ENCODE measurements at places on chromosomes 3 and 15. TPM values are rescaled to one million over a fixed set of nuclear protein-coding genes. Genes with fewer than 3 reads are reported as not detected.

Gene ISL2
- total RNA-seq, result not detected

Gene CTXN2
- total RNA-seq, result not detected

Gene CLDN16
- not detected for total RNA-seq

Gene SAMMSON
- not detected for total RNA-seq

Gene GPR87
- total RNA-seq, result not detected

Gene EEF1AKMT4
- 1.6 TPM for total RNA-seq

Gene PLS1
- total RNA-seq, result 2.6 TPM

Gene ANKUB1
- total RNA-seq, result not detected

- no peak for DNase-seq
These were observed 47.4 kb downstream of the FRMD5 start for GRCh38 chr15:44147636-44148035.

DNA sequence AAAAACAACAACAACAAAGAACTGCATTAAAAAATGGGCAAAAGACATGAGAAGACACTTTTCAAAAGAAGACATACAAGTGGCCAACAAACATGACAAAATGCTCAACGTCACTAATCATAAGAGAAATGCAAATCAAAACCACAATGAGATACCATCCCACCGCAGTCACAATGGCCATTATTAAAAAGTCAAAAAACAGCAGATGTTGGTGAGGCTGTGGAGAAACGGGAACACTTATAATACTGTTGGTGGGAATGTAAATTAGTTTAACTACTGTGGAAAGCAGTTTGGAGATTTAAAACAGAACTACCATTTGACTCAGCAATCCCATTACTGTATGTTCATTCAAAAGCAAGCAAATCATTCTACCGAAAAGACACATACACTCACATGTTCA is 15.1 kb downstream of the EIF1B start:
- DNase-seq, result no peak

GRCh38 chr3:111733154-111733553 is 125.9 kb upstream of the PHLDB2 start:
- DNase-seq, result no peak

GRCh38 chr15:69592954-69593353 is 140.3 kb downstream of the RPLP1 start:
- no peak for DNase-seq

DNA sequence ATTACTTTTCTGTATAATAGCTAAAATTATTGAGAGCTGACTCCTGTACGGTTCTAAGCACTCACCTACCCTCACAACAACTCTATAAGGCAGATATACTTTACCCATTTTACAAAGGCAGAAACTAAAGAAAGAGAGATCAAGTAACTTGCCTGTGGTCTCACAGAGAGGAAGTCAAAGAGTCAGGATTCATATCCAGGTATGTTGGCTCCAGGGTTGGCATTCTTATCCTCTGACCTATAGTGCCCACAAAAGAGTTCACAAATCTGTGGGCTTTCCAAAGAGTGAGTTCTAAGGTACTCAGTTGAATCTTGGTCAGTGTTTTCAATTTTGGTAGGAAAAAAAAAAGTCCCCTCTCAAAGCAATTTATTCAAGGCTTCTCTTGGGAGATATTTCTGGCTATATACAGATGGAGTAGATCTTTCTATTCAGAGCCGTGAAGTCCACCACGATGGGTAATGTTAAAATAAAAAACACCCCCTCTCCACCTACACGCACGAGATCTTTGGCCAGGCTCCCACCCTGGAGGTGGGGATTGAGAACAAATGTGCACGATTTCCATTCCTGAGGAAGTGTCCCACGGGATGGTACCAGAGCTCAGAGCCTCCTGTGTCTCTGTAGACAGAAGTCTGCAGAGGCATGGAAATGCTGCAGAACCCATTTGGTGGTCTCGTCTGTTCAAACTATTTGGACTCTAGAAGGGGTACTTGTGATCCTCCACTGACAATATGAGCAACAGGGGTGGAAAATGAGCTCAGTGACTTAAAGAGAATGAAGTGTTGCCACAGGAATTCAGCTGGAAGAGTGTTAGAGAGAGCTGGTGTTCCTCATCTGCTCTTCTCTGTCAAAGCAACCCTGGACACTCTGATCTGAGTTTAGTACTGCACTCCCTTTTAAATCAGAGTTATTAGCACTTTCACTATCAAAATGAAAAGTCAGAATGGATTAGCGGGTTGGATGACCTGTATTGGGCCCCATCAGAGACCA is 212.1 kb upstream of the EIF1B start:
- DNase-seq, result no peak

- no peak for DNase-seq
These were observed 484.4 kb upstream of the TPRG1 start for GRCh38 chr3:188687389-188687788.

DNA sequence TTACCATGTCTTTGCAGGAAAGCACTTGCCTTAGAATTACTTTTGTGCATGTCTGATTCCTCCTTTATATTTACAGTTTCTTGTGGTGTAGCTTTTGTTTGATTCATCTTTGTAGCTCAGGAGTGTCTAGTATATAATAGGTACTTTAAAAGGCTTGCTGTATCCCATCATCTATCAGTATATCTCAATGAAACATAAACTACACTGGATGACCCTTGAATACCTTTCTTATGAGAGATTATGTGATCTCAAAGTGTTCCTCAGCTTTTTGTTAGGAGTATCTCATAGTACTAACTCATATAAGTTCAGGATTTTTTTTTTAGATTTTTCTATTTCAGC is 234.8 kb downstream of the PYDC2 start:
- no peak for DNase-seq

DNA sequence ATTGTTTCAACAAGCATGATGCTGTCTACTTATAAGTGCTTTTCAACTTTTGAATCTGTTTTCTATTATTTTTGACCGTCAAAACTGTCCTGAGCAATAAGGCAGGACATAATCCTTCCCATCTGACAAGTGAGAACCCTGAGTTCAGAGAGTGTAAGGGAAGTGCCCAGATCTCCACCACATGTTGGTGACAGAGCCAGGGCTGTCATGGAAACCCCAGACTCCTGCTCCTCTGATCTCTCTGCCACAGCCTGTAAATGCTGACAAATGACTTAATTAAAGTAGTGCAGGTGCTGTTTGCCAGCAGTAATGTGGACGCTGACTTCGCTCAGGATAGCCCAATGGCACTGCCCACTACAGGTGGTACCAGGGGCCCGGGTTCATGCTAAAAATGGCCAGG is 40.3 kb downstream of the SPSB4 start:
- no peak for DNase-seq

- no peak for DNase-seq
These were observed 8.4 kb upstream of the CRTAP start for GRCh38 chr3:33105341-33105948.

DNA sequence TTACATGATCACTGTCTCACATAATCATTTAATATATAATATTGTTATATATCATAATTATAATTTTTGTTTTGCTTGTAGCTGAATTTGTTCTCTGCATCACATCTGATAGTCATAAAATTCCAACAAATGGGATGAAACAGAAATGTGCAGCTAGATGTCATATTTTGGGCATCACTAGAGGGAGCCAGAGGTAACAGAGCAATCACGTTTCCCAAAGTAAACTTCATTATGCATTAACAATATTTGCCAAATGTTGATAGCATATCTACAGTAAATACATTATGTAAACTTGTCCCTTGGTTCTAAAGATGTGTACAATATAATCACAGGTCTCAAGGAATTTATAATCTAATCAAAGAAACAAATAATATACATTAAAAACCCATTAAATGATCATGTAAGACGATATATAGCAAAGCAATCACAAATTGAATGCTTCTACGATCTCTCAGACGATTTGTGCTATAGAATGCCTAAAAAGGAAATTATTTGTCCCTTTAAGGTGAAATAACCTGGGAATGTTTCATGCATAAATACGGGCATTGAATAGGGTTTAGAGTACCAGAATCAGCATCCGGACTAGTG is 234.2 kb upstream of the MCTP2 start:
- no peak for DNase-seq

DNA sequence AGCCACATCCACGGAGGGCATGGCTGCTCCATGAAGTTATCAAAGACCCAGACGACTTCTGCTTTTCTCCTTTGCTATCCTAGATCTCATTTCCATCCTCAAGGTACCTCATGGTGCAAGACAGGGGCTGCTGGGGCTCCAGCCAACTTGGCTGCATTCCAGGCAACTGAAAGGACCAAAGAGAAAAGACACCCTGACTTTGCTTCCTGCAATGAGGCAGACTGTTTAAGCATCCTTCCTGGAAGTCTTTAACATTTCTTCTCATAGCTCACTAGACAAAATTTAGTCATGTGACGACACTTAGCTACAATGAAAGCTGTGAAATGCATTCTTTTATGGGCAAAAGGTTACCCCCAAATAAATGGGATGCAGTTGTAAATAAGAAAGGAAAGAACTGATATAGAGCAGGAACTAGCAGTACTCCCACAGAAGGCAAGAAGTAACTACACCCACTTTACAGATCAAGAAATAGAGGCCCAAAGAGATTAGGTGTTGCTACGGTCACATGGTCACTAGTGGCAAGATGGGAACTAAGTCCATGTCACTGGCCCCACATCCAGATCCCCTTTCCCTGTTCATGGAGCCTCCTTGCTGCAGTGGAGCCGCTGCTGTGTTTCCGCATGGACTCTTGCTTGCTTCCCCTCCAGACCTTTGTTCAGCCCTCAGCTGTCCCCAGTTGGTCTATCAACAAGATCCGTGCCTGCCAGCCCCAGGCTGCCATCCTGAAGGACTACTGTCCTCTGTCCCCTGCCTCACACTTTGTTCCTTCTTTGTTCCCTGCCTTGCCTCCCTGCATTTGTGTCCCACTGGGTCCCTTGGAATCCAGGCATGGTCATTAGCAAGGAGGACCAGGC is 107.0 kb downstream of the XXYLT1 start:
- no peak for DNase-seq

GRCh38 chr15:70714565-70714964 is 48.8 kb downstream of the UACA start:
- no peak for DNase-seq

DNA sequence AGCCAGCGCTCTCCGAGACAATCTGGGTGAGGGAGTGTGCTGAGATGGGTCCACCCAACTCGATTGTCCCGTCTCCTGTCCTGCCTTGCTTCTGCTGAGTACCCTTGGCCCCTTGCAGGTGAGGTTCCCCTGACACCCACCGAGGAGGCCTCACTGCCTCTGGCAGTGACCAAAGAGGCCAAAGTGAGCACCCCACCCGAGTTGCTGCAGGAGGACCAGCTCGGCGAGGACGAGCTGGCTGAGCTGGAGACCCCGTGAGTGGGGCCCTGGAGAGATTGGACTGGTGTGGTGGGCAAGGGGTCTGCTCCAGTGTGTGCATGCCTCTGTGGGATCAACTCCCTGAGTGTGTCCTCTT is 23.6 kb downstream of the NBEAL2 start:
- DNase-seq, result no peak

- no peak for DNase-seq
These were observed 13.9 kb downstream of the YEATS2 start for GRCh38 chr3:183711516-183711915.

DNA sequence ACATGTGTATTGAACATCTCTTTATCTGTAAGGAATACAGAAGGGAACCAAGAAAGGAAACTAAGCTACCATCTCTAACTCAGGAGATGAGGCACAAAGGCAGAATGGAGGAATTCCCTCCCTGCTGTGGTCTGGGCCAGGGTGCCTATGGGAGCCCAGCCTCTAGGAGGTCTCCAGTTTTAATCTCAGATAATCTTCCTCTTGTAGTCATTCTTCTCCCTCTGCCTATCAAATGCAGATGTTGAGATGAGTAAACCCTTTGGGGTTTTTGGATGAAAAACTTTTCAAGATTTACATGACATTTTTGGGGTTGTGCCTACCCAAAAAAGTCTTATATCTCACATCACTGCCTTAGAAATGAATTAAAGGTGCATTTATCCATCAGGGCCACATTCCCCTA is 23.3 kb downstream of the SCG5 start:
- no peak for DNase-seq

- DNase-seq, result no peak
These were observed 216.0 kb downstream of the DIPK2A start for GRCh38 chr3:144187531-144188210.

DNA sequence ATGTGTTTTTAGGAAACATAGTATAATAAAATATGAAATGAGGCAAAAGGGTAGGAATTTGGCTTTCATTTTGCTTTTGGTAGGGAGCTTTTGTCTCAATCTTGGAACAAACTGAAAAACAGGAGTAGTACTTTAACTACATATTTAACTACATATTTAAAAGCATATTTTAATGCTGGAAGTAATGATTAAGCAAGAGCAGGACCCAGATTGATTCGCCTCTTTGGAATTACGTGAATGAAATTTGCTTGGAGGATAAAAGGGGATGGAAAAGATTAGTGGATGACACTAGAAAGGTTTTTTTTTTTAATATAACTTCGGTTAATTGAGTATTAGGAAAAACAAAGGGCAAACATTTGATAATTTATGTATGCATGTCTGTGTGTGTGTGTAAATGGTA is 11.2 kb upstream of the TMEM212 start:
- DNase-seq, result no peak

DNA sequence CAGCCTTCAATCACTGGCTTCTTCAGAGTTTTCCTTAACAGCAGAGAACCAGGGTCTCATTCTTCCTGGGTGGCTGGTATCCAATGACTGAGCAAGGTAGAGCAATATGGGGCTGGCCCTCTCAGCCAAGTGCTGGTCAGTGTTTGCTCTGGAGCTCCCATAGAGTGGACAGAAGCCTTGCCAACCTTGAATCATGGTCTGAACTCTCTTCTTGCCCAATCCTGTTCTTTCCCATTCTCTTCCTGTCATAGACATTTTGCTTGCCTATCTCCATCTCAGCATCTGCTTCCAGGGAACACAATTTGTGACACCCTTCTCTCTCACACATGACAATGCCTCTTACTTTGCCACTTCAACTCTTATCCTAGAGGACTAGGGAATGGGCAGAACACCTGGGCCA is 245.6 kb upstream of the PEX5L start:
- DNase-seq, result no peak

GRCh38 chr15:91186904-91187656 is 87.0 kb downstream of the SV2B start:
- DNase-seq, result no peak

DNA sequence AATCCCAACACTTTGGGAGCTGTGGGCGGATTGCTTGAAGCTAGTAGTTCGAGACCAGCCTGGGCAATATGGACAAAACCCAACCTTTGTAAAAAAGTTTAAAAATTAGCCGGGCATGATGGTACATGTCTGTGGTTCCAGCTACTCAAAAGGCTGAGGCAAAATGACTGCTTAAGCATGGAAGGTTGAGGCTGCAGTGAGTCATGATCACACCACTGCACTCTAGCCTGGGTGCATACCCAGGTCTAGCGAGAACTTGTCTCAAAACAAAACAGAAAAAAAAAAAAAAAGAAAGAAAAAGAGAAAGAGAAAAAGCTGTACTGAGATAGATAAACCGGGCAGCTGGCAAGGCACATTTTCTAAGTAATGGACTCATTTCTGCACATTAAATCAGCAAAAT is 10.6 kb downstream of the ARPP19 start:
- DNase-seq, result no peak

DNA sequence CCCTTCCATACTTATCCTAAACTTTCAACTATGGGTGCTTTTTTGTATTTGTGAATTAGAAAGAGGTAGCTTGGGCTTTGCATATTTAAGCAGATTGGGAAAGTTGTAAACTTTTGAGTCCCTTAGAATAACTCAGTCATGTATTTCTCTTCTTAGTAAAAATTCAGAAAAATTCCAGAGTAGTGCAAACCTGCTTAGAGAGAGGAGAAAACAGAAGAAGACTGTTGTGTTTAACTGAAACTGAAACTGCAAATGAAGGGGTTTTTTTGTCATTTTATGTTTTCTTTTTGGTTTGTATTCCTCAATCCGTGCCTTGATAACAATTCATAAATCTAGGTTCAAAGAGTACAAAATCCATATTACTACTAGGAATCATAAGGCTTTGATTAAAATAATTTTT is 31.3 kb downstream of the CD200 start:
- no peak for DNase-seq

- no peak for DNase-seq
These were observed 93.3 kb upstream of the TRIM42 start for GRCh38 chr3:140584549-140584948.

Measured in left ventricle myocardium inferior (tissue), 1 donor.